ENCODE measurements at places on chromosomes 13 and 19.

DNA sequence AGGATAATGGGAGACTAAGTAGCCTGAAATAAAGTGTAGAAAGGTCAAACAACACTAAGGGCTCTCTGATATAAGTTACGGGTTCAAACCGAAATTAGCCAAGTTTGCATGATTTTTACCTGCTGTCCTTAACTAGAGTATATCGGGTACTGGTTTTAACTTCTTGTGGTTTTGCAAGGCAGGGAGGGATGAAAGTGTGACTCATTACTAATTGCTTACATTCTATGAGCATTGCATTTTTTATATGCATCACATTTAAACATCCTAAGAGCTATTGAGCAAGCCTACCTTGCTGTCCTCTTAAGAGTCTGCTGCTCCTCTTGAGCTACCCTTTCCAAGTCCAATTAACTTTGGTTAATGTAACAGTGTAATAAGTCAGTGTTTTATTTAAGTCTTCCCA, 415.4 kb downstream of the SLITRK5 start:
- H3K27ac ChIP-seq: no peak overlapping the region
- H3K4me3 ChIP-seq: no peak overlapping the region
- no peaks in the 10 kb centered on the region for H3K36me3 ChIP-seq
- no peaks in the 10 kb centered on the region for H3K27me3 ChIP-seq

- peak; percentile 78 for DNase-seq
- H3K27me3 ChIP-seq: peaks cover 5% of the 10 kb centered on the region
- peak overlapping the region; percentile 59 for H3K4me3 ChIP-seq
- H3K27ac ChIP-seq: peak overlapping the region; percentile 50
- H3K36me3 ChIP-seq: no peaks in the 10 kb centered on the region
Measured at GRCh38 chr19:7869453-7869909, 4.7 kb downstream of the PRR36 start.

GRCh38 chr19:17391371-17392151, 2.4 kb downstream of the CCDC194 start:
- peaks cover 17% of the 10 kb centered on the region for H3K27me3 ChIP-seq
- H3K4me3 ChIP-seq: peak overlapping the region; percentile 52
- H3K27ac ChIP-seq: peak overlapping the region; percentile 10
- H3K4me1 ChIP-seq: peaks cover 7% of the 10 kb centered on the region
- DNase-seq: peak; percentile 61

GRCh38 chr13:97298816-97299215, 76.7 kb downstream of the MBNL2 start:
- H3K27ac ChIP-seq: no peak overlapping the region
- no peak for DNase-seq
- H3K4me1 ChIP-seq: no peaks in the 10 kb centered on the region
- no peaks in the 10 kb centered on the region for H3K36me3 ChIP-seq
- H3K4me3 ChIP-seq: no peak overlapping the region
- H3K27me3 ChIP-seq: no peaks in the 10 kb centered on the region

DNA sequence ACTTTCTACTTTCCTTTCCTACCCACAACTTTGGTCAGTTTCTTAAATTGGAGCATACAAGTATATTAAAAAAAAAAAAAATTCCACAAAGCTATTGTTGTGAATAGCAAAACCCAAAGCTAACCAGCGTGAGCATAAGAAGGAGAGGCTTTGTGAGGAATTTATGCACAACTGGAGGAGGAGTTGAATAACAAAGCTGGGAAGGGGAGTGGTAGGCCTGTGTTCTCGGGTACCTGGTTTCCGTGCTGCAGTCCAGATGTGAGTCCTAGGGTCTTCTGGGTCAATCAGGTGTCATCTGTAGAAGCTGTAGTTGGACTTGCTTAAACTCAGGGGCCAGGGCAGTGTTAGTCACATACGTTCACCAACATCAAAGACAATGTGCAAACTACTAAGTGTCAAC, 422.5 kb upstream of the SGCG start:
- H3K27ac ChIP-seq: no peak overlapping the region
- no peaks in the 10 kb centered on the region for H3K27me3 ChIP-seq
- no peak overlapping the region for H3K4me3 ChIP-seq
- H3K36me3 ChIP-seq: no peaks in the 10 kb centered on the region

DNA sequence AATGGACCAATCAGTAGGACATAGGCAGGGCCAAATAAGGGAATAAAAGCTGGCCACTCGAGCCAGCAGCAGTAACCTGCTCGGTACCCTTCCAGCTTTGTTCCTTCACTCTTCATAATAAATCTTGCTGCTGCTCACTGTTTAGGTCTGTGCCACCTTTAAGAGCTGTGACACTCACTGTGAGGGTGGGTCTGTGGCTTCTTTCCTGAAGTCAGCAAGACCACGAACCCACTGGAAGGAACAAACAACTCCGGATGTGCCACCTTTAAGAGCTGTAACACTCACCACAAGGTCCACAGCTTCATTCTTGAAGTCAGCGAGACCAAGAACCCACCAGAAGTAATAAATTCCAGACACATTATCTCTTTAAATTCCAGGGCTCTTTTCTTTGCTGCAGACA, 1922.3 kb upstream of the PCDH20 start:
- no peak overlapping the region for H3K4me3 ChIP-seq
- H3K36me3 ChIP-seq: no peaks in the 10 kb centered on the region
- H3K4me1 ChIP-seq: no peaks in the 10 kb centered on the region
- no peaks in the 10 kb centered on the region for H3K27me3 ChIP-seq
- DNase-seq: no peak
- no peak overlapping the region for H3K27ac ChIP-seq

GRCh38 chr13:83620530-83621220, 261.6 kb downstream of the SLITRK1 start:
- no peaks in the 10 kb centered on the region for H3K36me3 ChIP-seq
- H3K27ac ChIP-seq: no peak overlapping the region
- DNase-seq: no peak
- H3K4me1 ChIP-seq: no peaks in the 10 kb centered on the region
- H3K27me3 ChIP-seq: no peaks in the 10 kb centered on the region
- H3K4me3 ChIP-seq: no peak overlapping the region

- H3K36me3 ChIP-seq: no peaks in the 10 kb centered on the region
- DNase-seq: no peak
- no peaks in the 10 kb centered on the region for H3K27me3 ChIP-seq
Measured at GRCh38 chr13:47455626-47456025, 545.4 kb downstream of the SUCLA2 start.

DNA sequence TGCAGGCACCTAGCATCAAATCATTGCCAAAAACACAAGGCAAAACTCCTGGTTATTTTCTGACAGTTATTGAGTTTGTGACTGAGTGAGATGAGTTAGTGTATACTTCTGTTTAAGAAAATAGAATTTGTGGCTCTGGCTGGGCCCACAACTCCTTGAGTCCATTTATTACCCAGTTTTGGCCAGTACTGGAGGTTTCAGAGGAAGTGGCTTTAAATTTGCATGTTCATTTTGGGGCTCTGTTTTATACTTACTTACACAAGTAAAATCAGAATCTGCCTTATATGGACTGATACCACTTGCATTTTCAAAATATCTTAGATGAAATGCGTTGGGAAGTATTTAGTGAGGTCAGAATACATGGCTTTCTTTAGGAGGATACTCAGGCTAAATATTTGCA, 29.0 kb downstream of the TNFSF11 start:
- no peaks in the 10 kb centered on the region for H3K36me3 ChIP-seq
- DNase-seq: peak; percentile 6
- H3K4me1 ChIP-seq: no peaks in the 10 kb centered on the region
- no peaks in the 10 kb centered on the region for H3K27me3 ChIP-seq
- H3K27ac ChIP-seq: no peak overlapping the region

GRCh38 chr19:55647732-55648584, at the start of gene CCDC106:
Gene CCDC106 (plus strand): TSS chr19:55648212. CDS start chr19:55649047, 835 bp downstream.
- H3K4me1 ChIP-seq: peaks cover 13% of the 10 kb centered on the region
- peak; percentile 30 for DNase-seq
- H3K36me3 ChIP-seq: no peaks in the 10 kb centered on the region

DNA sequence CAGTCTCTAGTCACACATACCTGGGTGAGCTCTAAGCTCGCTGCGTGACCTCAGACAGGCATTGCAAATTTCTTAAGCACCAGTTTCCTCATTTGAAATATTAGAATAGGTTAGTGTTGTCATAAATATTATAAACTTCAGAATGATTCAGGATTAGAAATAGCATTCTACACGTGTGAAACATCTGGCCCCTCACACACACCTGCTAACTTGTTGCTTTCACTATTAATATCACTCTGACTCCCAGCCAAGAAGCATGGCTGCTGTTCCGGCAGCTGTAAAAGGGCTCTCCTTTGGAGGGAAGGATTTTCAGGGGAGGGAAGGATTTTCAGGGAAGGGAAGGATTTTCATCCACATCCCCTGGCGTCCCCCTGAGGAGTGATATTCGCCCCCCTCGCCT, 161.3 kb upstream of the GPR12 start:
- no peaks in the 10 kb centered on the region for H3K27me3 ChIP-seq
- H3K4me1 ChIP-seq: no peaks in the 10 kb centered on the region
- no peak overlapping the region for H3K27ac ChIP-seq
- no peak for DNase-seq
- H3K4me3 ChIP-seq: no peak overlapping the region
- no peaks in the 10 kb centered on the region for H3K36me3 ChIP-seq

All from MM.1S (cell line).